ENCODE measurements at places on chromosomes 7 and 10. TPM values are rescaled to one million over a fixed set of nuclear protein-coding genes. Genes with fewer than 3 reads are reported as not detected.

GRCh38 chr7:106417273-106417902 lies 132.6 kb upstream of the NAMPT start:
- no peak for DNase-seq
- H3K27me3 ChIP-seq: no peaks in the 10 kb centered on the region
- no peaks in the 10 kb centered on the region for H3K4me1 ChIP-seq
- H3K36me3 ChIP-seq: no peaks in the 10 kb centered on the region

- H3K36me3 ChIP-seq: no peaks in the 10 kb centered on the region
- H3K4me1 ChIP-seq: no peaks in the 10 kb centered on the region
- H3K27me3 ChIP-seq: no peaks in the 10 kb centered on the region
- H3K27ac ChIP-seq: no peak overlapping the region
Measured at GRCh38 chr7:75033064-75033463, 40.5 kb downstream of the RCC1L start.

GRCh38 chr10:112588225-112588990 lies 141.4 kb downstream of the VTI1A start:
- H3K4me3 ChIP-seq: no peak overlapping the region
- H3K36me3 ChIP-seq: no peaks in the 10 kb centered on the region
- no peaks in the 10 kb centered on the region for H3K27me3 ChIP-seq
- H3K27ac ChIP-seq: no peak overlapping the region

- H3K4me3 ChIP-seq: no peak overlapping the region
- no peak for DNase-seq
- H3K27me3 ChIP-seq: no peaks in the 10 kb centered on the region
- H3K4me1 ChIP-seq: peaks cover 10% of the 10 kb centered on the region
- H3K27ac ChIP-seq: no peak overlapping the region
Measured at GRCh38 chr7:46755120-46756034, 826.5 kb downstream of the TNS3 start.

GRCh38 chr7:99497766-99498545 lies 2.1 kb downstream of the ZNF394 start:
- H3K36me3 ChIP-seq: peaks cover 47% of the 10 kb centered on the region
- DNase-seq: no peak
- peak overlapping the region; percentile 93 for H3K27ac ChIP-seq
- H3K27me3 ChIP-seq: no peaks in the 10 kb centered on the region
- H3K4me3 ChIP-seq: peak overlapping the region; percentile 75
- H3K4me1 ChIP-seq: peaks cover 26% of the 10 kb centered on the region

- H3K4me3 ChIP-seq: no peak overlapping the region
- no peaks in the 10 kb centered on the region for H3K36me3 ChIP-seq
- H3K4me1 ChIP-seq: peaks cover 8% of the 10 kb centered on the region
Measured at GRCh38 chr10:132972986-132973902, 30.9 kb upstream of the CFAP46 start.

Gene CEP55
- 1.8 TPM for total RNA-seq

Gene AGR2
- not detected for total RNA-seq

Data from right atrium auricular region (tissue), 2 donors.